ENCODE measurements at places on chromosomes 1 and 21.
A peak's percentile ranks its signal among the peaks of the same experiment; 100 is the strongest.

GRCh38 chr1:9728451-9729295 lies 77.1 kb downstream of the PIK3CD start:
- peak; percentile 74 for DNase-seq

- no peak for DNase-seq
Measured at GRCh38 chr1:185526344-185527307, 207.6 kb upstream of the HMCN1 start.

- DNase-seq = no peak
Measured at GRCh38 chr1:171653796-171654195, 1.3 kb upstream of the MYOC start.

- DNase-seq = no peak
Measured at GRCh38 chr1:163202833-163203451, at the start of gene RGS5. TSS of gene RGS5 (minus strand) at chr1:163202916. CDS start at chr1:163202835, 81 bp downstream.

DNA sequence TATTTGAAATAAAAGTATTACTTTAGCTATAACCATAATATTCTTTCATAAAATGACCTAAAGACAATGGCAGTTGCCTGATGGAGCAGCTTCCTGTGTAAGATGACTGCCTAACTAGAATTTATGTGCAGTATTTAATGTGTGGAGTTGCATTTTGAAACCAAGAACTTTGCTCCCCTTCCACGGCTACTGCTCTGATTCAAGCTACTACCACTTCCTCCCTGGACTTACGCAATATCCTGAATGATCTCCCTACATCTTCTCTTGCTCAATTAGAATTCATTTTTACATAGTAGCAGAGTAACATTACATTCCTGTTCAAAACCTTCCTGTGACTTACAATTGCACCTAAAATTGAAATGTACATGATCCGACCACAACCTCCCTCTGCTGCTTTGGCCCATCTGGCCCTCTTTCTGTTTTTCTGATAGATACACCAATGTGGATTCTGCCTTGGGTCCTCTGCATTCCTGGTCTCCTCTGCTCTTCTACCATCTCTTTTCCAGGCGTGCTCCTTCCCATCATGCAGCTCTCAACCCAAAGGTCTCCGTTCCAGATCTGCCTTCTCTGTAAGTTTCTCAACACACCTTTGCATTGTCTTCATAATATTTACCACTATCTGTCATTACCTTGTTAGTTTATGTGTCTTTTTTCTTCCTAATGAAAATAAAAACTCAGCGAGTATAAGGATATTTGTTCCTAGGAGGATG lies 47.4 kb upstream of the USP25 start:
- DNase-seq = peak; percentile 41

DNA sequence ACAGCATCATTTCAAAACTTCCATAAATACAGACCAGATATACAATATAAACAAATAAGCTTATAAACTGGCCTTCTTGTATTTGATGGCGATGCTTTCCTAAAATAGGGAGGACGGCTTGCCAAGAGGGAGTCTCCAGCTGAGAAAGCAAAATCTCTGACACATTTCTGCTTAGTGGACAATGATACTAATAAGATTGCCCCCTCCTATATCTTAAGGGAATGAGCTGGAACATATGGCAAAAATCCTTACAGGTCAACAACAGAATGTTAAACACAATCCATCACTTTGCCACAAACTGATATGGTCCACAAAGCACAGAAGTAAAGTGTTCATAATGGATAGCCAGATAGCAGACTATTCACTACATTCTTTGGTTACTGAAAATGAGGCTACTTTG lies 7.1 kb upstream of the GADD45A start:
- DNase-seq = no peak

DNA sequence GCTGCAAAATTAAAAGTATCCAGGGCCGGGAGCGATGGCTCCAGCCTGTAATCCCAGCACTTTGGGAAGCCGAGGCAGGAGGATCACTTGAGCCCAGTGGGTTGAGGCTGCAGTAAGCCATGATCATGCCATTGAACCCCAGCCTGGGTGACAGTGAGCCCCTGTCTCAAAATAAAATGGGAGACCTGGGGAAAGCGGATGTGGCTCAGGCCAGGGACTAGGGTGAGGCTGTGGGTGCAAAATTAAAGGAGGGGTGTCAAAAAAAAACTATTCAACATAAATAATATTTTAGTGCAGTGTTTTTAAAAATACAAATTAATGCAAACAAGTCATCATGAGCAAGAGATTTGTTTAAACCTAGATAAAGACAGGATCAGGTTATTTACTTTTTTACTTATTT lies 100.1 kb upstream of the SLC45A1 start:
- DNase-seq = no peak

DNA sequence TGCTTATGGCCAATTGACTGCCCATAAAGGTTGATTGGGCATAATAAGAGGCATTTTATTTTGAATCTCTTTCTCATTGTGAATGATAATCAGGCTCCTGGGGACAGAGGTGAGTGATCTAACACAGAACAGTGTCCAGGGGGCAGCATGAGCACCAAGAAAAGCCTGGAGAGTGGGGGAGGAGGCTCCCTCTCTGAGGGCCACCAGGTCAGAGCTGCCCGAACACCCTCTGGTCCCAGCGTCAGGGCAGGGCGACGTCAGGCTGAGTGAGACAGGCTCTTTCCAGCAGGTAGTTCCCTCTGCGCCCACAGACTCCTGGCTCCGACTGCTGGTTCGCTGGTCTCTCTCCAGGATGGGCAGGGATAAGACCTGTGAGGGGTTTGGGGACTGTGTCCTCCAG lies 250.2 kb upstream of the C1orf174 start:
- DNase-seq = no peak

DNA sequence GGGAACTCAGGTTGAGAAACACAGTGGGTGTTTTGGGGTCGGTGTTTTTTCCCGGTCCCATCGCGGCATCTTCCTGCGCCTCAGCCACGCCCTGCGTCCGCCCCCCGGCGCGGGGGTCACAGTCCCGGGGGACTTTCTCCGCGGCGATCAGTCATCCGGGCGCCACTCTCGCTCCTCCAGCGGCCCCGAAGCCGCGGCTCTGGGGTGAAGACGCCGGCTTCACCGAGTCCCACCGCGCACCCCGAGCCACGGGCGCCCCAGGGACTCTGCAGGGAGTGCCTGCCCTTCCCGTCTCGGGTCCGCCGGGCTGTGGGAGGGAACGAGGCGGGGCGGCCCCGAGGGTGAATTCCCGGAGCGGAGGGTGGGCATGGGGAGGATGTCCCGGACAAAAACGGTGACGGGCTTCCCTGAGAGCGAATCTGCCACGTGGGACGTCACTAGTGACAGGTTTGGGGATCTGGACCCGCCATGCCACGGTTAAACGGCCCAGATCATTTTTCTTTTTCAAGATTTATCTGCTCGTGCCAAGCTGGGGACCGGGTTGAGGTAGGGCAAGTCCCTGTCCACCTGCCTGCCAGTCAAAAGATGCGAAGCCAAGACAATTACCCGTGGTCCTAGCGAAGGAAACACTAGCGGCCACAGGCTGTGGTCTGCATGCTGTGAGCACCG lies 717 bp upstream of the BATF3 start:
- peak; percentile 77 for DNase-seq

GRCh38 chr1:240234485-240235210 lies 143.0 kb downstream of the FMN2 start:
- DNase-seq = no peak

GRCh38 chr1:218785928-218786327 lies 387.8 kb upstream of the LYPLAL1 start:
- DNase-seq = no peak

- no peak for DNase-seq
Measured at GRCh38 chr1:59396387-59396786, 99.5 kb downstream of the FGGY start.

- DNase-seq = peak; percentile 69
Measured at GRCh38 chr1:27342391-27342777, 562 bp downstream of the SYTL1 start.

DNA sequence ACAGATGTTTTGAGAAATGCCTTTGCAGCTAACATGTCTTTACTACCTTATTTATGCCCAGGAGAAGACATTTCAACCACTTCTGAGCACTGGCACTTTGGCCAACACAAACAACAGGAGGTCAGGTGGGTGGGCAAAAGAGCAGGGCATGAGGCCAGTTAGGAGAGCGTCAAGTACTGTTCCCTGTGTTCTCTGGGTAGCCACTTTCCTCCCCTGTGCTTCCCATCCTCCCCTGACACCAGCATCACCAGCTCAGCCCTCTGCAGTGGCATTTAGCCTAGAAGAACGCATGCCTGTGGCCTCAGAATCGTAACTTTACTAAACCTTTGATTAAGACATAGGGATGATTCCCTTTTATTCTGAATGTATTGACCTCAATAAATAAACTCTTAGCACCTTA lies 18.3 kb downstream of the BTG2 start:
- no peak for DNase-seq

- no peak for DNase-seq
Measured at GRCh38 chr1:119453021-119453420, 38.1 kb downstream of the HSD3B2 start.

DNA sequence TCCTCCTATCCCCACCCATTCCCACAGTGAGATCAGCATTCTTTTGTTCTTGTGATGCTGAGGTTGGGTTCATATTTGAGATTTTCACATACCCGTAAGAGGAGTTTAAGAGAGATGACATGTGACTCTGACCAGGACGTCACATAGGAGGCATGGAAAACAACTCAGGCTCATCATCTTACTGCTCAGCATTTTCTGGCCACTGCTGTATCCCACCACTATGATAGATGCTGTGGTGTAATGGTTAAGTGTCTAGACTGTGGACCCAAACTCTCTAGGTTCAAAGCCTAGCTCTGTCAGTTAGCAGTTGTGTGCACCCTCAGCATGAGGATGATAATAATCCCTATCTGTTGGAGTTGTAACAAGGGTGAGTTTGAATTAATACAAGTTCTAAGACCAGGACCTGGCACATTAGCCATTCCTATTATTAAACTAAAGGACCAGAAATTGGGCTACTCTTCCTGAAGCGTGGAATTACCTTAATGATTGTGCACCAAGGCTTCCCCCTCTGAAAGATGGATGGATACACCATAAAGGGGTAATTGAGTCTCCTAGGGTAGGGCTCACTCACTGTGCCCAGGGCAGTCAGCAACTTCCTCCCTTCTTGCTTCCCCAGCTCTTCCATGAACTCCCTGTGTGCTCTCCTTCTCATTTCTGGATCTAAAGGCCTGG lies 40.9 kb downstream of the LGR6 start:
- DNase-seq = no peak

DNA sequence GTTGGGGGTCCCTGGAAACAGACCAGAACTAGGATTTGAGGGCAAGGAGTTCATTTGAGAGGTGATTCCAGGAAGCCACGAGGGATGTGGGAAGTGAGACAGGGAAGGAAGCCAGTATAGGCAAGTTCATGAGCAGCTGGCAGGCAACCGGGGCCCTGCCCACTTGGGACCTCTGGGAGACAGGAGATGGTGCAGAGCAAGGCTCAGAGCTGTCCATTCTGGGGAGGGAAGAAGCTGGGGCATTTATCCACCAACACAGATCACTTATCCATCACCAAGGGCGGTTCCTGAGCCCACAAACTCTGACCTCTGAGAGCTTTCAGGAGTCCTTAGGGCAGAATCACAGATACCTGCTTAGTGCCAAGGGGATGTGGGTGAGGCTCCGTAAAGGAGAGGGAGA lies 16.8 kb downstream of the EDN2 start:
- DNase-seq = no peak

- DNase-seq = peak; percentile 64
Measured at GRCh38 chr21:44792702-44793591, 8.7 kb downstream of the UBE2G2 start.

DNA sequence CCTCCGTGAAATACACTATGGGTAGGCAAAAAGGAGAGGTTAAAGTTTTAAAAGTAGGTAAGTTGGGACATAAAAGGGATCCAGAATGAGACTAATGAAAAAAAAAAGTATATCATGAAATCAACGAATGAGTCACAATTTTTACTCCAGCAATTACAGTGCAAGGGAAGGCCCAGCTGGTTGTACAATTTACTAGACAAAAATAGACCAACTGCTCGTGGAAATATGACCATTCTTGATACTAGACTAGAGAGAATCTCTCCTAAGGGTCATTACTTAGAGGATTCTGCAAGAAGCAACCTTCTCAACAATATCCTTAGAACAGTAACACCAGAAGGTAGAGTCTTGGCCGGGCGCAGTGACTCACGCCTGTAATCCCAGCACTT lies 55.1 kb upstream of the EFHD2 start:
- no peak for DNase-seq

DNA sequence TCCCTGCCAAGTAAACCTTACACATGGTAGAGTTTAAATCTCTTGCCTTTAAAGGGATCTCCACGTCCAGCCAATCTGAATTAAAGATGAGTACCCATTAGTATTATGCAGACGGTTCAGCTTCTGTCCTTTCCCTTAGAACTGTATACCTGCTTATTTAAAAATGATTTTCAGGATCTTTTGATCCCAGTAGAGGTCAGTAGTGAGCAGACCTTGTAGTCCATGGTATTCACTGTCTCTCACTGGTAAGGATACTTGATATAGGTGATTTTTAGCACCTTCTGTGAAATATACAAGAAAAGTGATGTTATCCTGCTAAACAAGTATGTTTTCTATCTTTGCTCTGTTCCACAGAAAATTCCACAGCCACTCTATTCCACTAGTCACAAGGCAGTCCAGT lies 1211.6 kb upstream of the ADGRL4 start:
- no peak for DNase-seq

DNA sequence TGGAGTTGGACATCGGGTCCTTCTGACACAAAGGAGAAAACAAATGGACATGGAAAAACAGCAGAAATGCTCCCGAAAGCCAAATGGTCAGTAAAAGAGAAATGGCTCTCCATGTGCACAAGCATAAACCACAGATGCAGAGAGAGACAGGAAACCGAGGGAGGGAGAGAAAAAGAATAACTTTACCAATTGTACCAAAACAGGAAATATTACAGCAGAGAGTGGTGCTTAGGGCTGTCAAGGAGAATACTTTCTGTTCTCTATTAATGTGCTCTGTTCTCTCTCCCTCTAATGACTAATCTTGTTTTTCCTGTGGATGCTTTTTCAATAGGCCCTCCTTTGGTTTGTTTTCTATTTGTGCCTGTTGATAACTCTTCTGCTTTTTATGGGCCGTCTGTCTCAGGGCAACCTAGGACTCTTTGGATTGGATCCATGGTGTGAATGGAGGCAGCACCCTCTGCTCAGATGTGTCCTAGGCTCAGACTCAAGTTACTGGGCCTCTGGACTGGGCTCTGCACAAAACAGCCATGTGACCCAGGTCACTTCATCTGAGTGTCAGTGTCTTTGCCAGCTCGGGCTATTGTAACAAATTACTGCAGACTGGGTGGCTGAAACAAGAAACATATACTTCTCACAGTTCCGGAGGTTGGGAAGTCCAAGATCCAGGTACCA lies 663.0 kb downstream of the NPHP4 start:
- DNase-seq = no peak

All from activated CD8-positive, alpha-beta memory T cell treated with anti-CD3 and anti-CD28 coated beads, Interleukin-2, amount 10 ng/mL, durations not matched to agents 7 days and 5 days (primary cell).